ENCODE measurements at places on chromosomes 5 and 9. TPM values are rescaled to one million over a fixed set of nuclear protein-coding genes. Genes with fewer than 3 reads are reported as not detected.

DNA sequence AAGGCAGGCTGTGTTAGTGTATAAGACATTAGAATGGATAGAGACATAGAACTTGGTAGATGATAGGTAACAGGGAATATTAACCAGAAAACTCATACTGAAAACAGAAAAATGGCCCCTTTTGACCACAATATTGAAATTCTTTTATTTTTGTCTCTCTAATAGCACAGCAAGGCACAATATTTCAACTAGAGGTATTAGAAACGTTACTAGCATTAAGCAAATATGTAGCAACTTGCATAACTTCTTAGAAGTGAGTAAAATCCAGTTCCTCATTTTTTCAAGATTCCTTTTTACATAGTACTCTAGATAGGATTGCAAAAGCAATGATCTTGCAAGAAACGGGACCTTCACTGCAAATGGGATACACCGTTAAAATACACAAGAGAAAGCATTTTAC, 102.7 kb upstream of the VCAN start:
- DNase-seq = peak; percentile 60

DNA sequence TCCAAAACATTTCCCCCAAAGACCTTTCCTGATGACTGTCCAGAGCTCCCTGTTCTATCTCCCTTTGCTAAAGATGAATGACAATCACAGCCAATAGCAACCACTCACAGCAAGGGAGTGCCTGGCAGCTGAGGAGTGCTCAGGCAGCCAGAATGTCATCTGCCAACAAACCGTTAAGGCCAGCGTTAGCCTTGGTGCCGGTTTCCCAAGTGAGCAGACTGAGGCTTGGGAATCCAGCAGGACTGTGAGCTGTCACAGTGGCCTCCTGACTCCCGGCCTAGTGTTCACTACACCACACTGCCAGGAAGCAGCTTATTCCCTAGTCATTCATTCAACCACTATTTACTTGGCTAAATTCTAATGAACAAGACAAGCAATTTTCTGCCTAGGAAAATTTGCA, 24.7 kb downstream of the STK10 start:
- DNase-seq = peak; percentile 70

DNA sequence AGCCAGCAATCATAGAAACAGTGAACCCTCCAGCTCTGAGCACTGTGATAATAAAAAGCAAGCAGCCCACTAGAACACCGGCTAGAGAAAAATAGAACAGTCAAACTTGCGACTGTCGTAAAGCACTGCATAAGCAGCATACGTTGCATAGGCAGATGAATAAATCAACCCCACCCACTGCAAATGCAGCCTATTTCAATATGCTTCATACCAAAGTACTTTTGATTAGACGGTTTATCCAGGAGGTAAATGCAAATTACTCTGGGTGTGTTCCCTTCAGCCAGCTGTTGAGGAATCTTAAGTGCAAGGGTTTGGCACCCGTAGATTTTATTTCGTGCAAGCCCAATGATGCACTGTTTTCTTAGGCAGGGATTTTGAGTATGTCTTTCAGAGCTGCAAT, 32.1 kb upstream of the ANKRD18A start:
- no peak for DNase-seq

JAK2 gene
- total RNA-seq = 6.7 TPM

ESM1 gene
- total RNA-seq = 25.5 TPM

DNA sequence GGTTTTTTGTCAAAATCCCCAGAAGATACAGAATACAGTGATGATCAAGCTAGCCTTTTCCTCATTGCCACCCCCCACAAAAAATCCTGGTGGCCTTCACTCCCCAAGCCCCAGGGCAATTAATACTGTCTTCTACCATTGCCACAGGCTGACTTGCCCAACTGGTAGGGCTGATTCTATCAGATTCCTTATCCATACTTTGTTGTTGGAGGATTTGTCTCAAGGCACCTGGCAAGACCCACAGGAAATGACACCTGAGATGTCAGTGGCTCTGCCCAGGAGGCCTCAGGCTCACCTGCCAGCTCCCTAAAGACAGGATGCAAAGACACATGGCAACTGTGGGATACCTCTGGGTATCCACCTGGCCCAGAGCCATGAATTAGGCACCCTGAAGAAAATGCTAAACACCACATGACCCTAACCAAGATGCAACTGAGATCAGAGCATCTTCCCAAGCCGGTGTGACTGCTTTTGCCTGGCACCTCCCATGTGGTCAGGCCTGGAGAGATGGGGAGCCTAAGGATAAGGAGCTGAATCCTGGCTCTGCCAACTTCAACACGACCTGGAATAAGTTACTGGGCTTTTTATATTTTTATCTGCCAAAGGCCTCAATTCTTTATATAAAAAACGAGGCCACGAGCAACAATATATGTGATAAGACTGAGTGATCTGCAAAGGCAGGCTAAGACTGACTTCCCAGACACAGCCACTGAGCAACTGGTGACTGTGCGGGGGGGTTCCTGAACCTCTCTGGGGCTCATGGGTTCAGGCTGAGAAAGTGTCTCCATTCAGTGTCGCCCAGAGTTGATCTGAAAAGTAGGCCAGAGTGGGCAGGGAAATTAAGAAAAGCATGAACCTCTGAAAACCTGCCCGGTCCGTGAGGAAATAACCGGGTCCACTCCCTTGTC, 944 bp downstream of the ATOX1 start:
- peak; percentile 61 for DNase-seq

GRCh38 chr9:20823051-20823450, 139.0 kb downstream of the FOCAD start:
- DNase-seq = peak; percentile 39

DNA sequence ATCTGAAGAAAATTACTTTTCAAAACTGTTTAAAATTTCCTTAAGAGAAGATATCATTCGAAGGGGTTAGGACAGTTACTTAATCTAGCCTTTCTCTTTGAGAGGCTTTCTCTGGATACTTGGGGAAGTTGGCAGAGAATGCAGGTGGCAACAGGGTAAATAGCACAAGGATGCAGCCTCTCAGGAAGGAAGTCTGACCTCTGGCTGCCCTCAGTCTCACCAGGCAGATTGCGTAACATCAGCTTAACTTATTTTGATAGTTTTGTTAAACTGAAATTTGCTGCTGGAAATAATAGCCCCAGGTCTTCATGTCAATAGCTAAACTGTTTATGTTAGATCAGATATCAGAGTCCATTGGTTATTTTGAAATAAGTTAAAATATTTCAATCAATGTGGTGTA, 20.4 kb downstream of the CCDC192 start:
- peak; percentile 54 for DNase-seq

- no peak for DNase-seq
Measured at GRCh38 chr9:100803956-100804355, 224.6 kb upstream of the PLPPR1 start.

C9orf40 gene
- total RNA-seq = 6.1 TPM

GRCh38 chr9:24464319-24464951, 81.3 kb downstream of the IZUMO3 start:
- DNase-seq = peak; percentile 0

C5orf58 gene
- not detected for total RNA-seq

GRCh38 chr5:73892806-73893205, 266.8 kb downstream of the ARHGEF28 start:
- DNase-seq = peak; percentile 96

TAF1L gene
- total RNA-seq = not detected

HK3 gene
- total RNA-seq = not detected

GRCh38 chr5:135223891-135224625, 175.0 kb downstream of the MACROH2A1 start:
- DNase-seq = no peak

CDKN2B gene
- total RNA-seq = 10.6 TPM

DNA sequence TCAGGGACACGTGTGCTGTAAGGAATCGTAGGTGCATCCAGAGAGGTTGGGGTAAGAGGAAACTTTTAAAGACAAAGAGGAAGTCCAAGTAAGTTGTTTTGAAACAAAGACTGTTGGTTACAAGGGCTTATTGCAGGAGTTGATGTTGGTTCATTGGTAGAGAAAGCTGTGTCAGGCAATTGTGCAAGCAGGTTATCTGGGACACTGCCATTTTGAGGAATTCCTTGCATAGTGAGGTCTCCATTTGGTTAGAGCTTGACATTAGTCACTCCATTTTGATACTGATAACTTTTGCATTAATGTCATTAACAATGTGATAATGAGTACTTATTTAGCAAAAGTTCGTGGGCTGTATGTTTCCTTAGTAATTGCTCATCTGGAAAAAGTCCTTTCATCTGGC, 24.9 kb downstream of the CNOT6 start:
- DNase-seq = peak; percentile 61

- DNase-seq = no peak
Measured at GRCh38 chr9:38294220-38294960, 98.1 kb upstream of the ALDH1B1 start.

DNA sequence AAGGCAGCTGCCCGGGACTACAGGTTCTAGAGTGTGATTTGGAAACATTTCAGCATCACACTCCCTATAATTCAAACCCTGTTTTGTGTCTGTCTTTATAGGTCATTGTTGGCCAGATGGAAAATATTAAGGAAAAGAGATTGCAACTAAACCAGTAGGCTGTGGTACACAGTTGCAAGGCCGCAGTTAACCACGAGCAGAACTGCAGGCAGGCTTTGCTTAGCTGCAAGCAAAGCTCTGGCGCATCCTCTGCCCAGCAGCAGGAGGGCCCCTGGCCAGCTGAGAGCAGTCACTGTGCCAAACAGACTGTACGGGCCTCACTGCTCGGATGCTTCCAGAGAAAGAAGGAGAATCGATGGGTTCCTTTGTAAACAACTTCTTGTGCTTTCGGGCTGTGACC, 204.5 kb downstream of the DENND1A start:
- peak; percentile 47 for DNase-seq

DNA sequence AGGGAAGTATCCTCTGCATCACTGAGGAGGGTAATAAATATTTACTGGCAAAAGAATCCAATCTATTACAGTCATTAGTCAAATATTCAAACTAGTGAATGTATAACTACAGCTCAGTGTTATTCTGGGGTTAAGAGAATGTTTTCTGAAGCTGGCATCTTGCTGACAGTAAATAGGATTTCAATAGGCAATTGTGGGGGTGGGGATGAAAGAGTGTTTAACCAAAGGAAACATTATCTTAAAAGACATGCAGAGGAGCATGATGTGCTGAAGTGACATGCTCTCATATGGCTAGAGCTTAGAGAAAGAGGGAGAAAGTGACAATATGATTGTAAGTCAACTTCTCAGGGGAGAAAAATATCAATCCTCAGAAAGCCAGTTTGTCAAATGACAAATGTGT, 618.4 kb upstream of the RIOK2 start:
- DNase-seq = no peak

- peak; percentile 5 for DNase-seq
Measured at GRCh38 chr9:96293498-96294158, 8.3 kb downstream of the HSD17B3 start.

DNA sequence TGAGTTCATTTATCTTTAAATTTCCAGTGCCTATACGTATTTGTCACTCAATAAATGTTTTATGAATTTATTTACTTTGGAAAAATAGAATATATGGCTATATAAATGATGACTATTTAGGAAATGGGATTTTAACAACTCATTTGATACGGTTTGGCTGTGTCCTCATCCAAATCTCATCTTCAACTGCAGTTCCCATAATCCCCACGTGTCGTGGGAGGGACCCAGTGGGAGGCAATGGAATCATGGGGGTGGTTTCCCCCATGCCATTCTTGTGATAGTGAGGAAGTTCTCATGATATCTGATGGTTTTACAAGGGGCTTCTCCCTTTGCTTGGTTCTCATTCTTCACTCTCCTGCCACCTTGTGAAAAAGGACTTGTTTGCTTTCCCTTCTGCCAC, 187.6 kb upstream of the EFNA5 start:
- DNase-seq = no peak

DNA sequence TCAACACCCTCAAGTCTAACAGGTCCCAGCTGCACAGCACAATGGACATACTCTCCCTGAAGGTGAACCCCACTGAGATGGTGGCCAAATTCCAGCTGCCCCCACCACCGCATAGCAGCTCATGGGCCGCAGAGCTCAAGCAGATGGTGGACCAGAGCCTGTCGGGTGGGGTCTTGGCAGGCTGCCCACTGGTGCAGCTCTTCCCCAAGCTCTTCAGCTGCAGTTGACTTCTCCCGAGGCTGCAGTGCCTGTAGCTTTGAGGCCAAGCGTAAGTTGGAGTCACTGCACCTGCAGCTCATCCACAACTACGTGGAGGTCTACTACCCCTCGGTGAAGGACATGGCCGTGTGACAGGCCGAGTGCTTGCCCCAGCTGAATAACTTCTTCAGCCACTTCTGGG, 56.6 kb upstream of the SPTLC1 start:
- no peak for DNase-seq

ZNF169 gene
- 0.54 TPM for total RNA-seq

AQP3 gene
- not detected for total RNA-seq

PPWD1 gene
- 56.8 TPM for total RNA-seq

DNA sequence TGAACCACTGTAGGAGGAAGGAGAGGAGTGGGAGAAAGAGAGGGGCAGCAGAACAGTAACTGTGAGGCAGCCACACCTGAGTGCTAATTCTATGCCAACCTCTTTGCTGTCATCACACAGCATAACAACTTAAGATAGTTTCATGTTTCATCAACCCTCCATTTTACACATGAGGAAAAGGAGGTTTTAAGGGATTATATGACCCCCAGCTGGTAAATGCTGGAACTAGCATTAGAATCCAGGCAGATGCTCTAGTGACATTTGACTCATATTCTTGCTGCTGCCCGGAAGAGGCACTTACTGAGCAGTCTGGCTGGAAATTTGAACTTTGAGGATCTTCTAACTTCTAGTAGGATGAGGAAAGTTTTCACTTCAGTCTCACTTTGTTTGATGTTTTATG, 24.1 kb upstream of the VLDLR start:
- DNase-seq = peak; percentile 52

- DNase-seq = no peak
Measured at GRCh38 chr5:6872441-6873160, 159.4 kb downstream of the TENT4A start.

DNA sequence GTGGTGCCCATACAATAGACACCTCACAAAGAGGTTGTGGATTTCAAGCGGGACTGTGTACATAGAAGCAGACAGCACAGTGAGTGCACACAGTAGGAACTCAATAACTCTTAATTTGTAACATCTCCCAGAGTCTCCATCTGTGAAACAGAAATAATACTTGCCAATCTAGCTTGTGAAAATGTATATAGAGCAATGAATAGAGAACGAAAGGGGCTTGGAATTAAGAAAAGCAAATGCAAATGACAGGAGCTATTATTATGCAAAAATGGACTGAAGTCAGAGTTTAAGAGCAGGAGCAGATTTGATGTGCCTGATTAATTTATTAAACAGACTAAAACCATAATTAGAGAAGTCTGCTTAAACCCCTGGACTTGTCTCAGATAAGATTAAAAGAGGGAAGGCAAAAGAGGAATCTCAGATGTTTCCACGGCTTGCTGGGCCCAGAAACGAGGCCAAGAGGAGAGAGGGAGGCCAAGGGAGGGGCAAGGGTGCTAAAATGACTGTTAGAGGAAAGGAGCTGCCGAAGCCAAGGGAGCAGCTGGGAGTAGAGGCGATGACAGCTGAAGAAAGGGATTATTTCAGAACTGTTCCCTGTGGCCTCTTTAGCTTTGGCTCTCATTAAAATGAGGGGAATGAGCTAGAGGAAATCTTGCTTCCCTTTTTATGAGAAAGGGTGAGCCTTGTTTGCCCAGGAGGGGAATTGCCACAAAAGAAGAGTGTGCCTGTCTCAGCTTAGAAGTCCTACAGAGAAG, 72.1 kb downstream of the FEM1C start:
- DNase-seq = peak; percentile 3
